OCI-M1 (cell line): ENCODE measurements at places on chromosomes 12 and 14.

DNA sequence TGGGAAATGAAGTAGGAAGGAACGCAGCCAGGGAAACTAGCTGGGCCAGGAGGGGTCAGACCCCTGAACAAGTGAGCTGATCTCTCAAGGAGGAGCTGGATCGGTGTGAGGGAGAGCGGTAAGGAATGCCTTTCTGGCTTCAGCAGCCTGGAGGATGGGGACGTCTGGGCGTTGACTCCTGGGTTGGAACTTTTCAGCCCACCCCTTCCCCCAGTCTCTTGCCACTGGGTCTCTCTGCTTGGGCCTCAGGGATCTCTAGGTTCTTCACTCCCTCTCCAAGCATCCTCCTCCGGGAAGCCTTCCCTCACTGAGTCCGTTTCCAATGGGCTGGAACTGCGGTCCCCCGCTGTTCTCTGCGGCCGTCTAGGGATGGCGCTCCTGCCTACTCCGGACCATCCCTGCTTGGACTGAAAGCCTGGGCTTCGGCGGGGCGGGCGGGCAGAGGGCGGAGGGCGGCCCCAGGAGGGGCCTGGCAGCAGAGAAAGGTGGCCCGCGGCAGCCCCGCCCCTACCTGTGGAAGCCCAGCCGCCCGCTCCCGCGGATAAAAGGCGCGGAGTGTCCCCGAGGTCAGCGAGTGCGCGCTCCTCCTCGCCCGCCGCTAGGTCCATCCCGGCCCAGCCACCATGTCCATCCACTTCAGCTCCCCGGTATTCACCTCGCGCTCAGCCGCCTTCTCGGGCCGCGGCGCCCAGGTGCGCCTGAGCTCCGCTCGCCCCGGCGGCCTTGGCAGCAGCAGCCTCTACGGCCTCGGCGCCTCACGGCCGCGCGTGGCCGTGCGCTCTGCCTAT is at the start of gene KRT7:
TSS of gene KRT7 (plus strand) at position 570 of the 788 bp plus-strand sequence. CDS start at position 624, 54 bp downstream.
- no peak for DNase-seq

- DNase-seq: no peak
These were observed 77.6 kb downstream of the SCAF11 start for GRCh38 chr12:45912774-45913173.

DNA sequence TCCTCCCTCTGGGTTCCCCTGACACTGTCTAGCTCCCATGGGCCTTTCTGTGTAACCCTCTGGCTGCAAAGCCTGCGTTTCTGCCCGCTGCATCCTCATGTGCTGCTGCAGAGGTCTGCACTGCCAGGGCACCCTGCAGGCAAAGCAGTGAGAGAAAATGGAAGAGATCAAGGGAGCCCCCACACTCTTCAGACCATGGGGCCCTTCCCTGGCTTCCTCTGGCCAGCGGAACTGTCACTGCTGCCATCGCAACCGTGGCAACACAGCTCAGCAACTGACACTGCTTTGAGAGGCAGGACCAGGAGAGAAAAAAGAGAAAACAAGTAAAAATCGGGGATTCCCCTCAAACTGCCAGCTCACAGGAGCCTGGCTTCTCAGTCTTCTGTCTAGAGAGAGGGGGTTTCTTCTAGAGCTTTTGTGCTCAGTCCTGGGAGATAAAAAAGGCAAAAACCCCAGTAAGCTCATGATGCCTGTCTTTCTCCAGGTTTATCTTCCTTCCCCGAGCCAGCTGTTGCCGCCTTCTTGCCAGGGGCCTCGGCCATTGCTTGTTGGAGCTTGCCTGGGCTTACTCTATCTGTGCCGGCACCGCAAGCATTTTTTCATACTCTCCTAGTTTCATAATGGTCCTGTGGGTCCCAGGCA is 38.9 kb downstream of the C14orf132 start:
- DNase-seq: no peak

- DNase-seq: peak; percentile 3
These were observed 131.9 kb downstream of the CEP128 start for GRCh38 chr14:80809663-80810062.

DNA sequence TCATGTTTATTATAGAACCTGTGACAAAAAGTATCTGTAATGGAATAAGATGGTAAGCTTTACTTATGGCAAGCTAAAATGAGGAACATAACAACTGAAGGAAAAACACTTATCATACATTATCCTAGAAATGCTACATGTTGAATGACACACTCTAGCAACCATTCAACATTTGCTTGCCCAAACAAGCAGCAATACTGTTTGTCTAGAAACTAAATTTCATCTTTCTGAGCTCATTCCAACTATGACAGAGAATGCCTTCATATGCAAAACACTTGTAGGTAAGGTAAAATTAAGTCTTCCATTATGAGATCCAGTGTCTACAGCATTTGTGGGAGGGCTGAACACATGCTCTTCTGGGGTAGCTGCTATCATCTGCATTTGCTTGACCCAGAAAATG is 108.1 kb downstream of the MDGA2 start:
- no peak for DNase-seq

GRCh38 chr12:57935331-57935730 is 6.0 kb upstream of the ATP23 start:
- DNase-seq: peak; percentile 66

- DNase-seq: no peak
These were observed 200.7 kb upstream of the BCL2L14 start for GRCh38 chr12:11870041-11870451.

DNA sequence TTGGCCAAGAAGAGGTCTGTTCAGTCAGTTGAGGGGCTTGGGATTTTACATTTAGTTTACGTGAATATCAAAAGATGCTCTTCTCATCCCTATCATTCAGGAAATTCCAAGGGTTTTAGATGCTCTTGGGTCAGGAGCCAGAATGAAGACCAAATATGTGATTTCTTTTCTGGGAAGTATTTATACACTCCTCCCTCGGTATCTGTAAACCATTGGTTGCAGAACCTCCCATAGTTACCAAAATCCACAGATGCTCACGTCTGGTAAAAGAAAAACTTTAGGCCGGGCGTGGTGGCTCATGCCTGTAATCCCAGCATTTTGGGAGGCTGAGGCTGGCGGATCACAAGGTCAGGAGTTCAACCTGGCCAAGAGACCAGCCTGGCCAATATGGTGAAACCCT is 75.9 kb downstream of the TNFAIP2 start:
- DNase-seq: no peak

DNA sequence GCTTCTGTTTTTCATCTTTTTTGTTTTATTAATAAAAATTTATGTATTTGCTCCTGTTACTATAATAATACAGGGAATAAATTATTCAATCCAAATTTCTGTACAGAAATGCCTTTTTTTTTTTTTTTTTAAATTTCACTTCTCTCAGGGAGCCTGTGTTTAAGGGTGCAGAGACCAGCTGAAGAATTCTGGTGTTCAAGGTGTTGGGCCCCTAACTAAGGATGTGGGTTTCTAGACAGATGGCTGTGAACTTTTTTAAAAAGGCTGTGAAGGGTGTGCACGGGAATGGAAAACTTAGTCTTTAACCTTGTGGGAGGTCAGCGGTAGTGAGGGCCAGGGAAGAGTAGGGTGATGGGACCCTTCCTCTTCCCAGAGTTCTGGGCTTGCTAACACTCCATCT is 1.3 kb upstream of the DTX3 start:
- no peak for DNase-seq

DNA sequence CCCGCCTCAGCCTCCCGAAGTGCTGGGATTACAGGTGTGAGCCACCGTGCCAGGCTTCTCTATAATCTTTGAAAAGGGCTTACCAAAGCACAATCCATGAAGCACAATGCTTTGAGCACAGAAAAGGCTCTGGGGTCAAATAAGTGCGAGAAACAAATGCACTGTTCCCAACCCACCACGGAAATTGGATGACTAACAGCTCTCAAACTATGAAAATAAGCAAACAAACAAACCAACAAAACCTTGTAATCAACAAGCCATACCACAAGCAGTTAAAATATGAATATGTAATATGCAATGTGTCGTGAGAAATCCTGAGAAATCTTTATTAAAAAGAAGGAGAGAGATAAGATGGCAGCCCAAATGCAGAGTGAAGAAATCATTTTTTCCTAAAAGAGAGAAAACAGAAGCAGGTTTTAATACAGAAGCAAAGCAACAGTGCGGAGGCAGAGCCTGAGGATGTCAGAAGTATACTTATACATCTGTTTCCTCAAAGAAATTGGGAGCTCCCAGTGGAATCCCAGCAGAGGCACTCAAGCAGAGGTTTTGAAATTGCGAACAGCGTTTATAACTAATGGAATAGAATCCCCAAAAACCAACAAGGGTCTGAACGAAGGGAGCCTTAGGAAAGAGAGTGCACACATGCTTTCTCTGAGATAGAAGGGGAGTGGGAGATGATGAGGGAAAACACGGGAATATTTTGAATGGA is 17.1 kb downstream of the SMCO2 start:
- DNase-seq: no peak

GRCh38 chr12:95796225-95796981 is 5.8 kb upstream of the NTN4 start:
- no peak for DNase-seq

DNA sequence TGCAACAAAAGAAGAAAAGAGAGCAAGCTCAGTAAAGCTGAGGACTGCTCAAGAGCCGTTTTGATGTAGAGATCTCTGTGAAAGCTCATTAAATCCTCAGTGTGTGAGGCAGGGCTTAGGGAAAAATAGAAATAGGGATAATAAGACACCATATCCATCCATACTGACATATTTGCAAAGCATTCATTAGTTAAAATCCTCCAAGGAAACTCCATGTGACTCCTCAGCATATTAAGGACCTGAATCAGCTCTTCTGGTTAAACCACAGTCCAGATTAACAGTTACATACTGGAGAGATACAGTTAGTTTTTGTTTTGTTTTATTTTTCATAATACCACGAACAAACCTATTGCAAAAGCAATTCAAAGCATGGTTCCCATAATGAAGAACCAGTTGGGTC is 288.2 kb downstream of the PAWR start:
- no peak for DNase-seq

DNA sequence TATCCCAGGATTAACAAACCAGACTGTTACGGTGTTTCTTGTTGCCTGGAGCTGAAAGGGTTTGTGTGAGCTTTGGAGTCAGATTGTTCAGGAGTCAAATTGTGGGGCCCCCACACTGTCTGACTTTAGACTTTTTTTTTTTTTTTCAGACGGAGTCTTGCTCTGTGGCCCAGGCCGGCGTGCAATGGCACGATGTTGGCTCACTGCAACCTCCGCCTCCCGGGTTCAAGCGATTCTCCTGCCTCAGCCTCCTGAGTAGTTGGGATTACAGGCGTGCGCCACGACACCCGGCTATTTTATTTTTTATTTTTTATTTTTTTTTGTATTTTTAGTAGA is 847 bp downstream of the TSFM start:
- DNase-seq: no peak

- no peak for DNase-seq
These were observed 539 bp upstream of the HMGA2 start for GRCh38 chr12:65823513-65824375.

GRCh38 chr14:50739186-50739585 is 71.1 kb upstream of the SAV1 start:
- DNase-seq: no peak

DNA sequence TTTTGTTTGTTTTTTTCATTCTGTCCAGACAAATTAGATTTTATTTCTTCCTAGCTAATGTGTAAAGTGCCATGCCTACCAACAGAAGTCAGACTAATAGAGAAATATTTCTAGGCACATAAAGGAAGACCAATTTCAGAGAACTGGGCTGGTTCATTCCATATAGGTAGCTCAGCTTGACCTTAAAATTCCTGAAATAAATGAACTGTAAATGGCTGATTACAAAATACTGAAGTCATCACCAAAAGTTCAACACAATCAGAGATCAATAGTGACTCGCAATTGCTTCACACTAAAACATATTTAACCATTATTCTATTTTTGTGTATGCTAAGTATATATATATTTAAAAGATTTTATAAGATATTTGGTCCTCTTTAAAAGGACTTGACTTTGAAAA is 34.2 kb downstream of the PTPRB start:
- no peak for DNase-seq

GRCh38 chr12:92784356-92784755 is 81.6 kb downstream of the PLEKHG7 start:
- no peak for DNase-seq

GRCh38 chr14:89992273-89992672 is 36.5 kb downstream of the TDP1 start:
- no peak for DNase-seq

DNA sequence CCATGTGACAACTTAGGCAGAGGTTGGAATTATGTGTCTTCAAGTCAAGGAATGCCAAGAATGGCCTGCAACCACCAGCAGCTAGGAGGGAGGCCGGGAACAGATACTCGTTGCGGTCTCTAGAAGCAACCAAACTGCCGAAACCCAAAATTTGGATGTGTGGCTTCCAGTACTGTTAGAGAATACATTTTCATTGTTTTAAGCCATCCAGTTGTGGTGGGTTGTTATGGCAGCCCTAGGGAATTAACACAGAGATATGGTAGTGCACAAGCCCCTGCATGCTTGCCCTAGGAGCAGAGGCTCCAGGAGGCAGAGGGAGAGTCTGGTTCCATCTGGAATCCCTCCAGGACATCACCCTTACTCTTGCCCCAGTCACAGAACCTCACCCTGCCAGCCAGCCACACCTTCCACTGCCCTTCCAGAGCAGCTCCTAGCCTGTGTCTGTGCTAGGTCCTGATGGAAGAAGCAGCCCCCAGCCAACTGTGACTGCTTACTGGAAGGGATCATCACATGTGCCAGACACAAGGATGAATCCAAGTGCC is 19.5 kb downstream of the PITPNM2 start:
- no peak for DNase-seq

DNA sequence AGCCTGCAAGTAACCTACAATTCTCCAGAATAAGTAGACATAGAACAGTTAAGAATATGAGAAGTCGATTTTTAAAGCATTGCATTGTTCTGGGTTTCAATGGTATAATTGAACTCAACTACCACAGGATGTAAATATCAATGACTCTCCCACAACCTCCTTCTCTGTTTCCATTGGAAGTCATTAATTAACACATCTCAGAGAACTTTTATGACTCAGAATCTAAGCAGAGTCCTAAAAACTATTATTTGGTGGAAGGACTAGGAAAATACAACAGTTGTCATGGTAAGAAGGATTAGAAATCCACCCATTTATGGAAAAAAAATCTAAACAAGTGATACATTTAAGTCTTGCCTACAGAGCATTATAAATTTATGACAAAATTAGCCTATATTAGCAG is 21.1 kb upstream of the CPNE8 start:
- DNase-seq: no peak

GRCh38 chr12:88970740-88971139 is 381.6 kb downstream of the DUSP6 start:
- no peak for DNase-seq

GRCh38 chr14:61103541-61104339 is 122.7 kb downstream of the SLC38A6 start:
- DNase-seq: no peak

DNA sequence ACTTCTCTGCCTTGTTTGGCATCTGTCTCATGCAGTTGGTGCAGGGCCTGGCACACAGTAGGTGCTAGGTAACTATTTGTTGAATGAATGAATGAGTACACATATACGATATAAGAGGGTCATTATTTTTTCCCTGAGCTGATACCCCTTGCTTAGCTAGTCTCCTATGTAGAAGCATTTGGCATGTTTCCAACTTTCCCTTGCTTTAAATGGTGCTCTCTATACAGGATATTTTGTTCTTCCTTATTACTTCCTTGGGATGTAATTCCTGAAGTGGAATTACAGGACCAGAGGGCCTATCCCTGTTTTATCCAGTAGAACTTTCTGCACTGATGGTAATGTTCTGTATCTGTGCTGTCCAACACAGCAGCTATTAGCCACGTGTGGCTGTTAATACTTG is 250.1 kb upstream of the PWP1 start:
- DNase-seq: no peak
